ENCODE measurements at places on chromosomes 5 and 9. TPM values are rescaled to one million over a fixed set of nuclear protein-coding genes. Genes with fewer than 3 reads are reported as not detected.

Gene RUSC2
- 3.7 TPM for polyA plus RNA-seq

DNA sequence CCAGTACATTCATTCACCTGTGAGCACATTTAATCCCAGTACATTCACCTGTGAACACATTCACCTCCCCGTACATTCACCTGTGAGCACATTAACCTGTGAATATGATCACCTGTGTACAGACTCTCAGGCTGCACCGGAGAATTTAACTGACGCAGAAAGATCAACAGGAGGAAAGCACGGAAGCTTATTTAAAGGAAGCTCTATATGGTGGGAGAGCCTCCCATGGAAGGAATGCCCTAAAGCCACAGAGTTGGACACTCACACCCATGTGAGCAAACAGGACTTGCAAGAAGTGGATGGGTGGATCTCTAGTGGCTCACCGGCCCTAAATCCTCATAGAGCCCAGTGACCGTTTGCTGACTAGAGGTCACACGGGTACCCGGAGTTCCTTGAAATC lies 38.2 kb downstream of the TRIP13 start:
- no peak for DNase-seq

Gene POMT1
- 22.7 TPM for polyA plus RNA-seq

- no peak for DNase-seq
Measured at GRCh38 chr5:82537687-82538306, 259.6 kb upstream of the RPS23 start.

- DNase-seq: no peak
Measured at GRCh38 chr9:137116027-137116507, 1.5 kb upstream of the DPP7 start.

- DNase-seq: no peak
Measured at GRCh38 chr5:8840237-8840636, 705.6 kb downstream of the SEMA5A start.

Gene PCDHGB3
- polyA plus RNA-seq: 0.67 TPM

Gene IFNB1
- not detected for polyA plus RNA-seq

Gene HSPA4
- polyA plus RNA-seq: 36.6 TPM

DNA sequence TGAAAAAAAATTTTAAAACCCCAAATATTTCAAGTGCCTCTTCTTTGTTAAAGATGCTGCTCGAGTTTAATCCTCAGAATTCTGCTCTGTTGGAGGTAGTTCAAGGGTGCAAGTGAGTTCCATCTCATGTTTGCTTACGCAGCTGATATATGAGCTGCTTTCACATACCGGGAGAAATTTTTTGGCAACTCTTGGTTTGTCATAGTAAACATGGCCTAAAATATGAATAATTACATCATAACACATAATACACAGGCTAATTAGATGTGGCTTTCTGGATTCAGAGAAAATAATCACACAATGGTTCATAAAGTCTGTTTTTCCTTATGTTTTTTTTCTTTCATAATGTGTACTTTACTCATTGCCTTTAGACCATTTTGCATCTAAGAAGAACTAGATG lies 1134.1 kb downstream of the PTPRD start:
- DNase-seq: no peak

DNA sequence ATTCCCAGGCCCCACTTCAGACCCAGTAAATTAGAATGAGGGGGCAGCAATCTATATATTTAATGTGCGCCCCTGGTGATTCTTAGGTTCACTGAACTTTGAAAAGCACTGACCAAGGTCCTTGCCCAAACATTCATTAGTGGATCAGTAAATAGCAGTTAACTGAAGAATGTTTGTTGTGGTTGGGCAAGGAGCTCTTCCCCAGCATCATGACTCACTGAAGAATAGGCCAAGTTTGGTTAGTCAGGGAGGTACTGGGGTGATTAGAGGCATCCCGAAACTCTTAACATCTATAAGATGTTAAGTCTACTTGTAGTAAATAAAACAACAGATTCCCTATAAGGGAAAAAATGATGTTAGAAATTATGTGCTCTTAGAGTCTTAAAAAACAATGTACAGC lies 833 bp upstream of the MROH2B start:
- DNase-seq: no peak

DNA sequence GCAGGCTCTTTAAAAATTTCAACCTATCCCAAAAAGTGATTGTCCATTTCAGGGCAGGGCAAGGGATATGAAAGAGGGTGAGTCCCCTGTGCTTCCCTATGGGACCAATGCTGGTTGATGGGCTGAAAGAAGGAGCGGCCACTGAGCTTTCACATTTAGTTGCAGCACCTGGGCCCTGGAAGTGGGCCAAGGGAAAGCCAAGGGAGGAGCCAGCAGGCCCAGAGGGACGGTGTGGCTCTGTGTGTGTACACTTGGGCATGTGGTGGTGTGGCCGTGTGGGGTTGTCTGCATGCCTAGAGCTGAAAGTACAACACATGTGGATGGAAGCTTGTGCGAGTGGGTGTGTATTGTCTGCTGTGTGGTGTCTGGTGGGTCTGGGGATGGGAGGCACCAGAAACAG lies 14.0 kb upstream of the PSMD5 start:
- DNase-seq: no peak

Gene STKLD1
- polyA plus RNA-seq: 1.5 TPM

Gene WNT8A
- 0.04 TPM for polyA plus RNA-seq

- no peak for DNase-seq
Measured at GRCh38 chr5:170121321-170121720, 15.6 kb downstream of the FOXI1 start.

Gene ASTN2
- polyA plus RNA-seq: 5.2 TPM

GRCh38 chr5:96344678-96345577 lies 88.1 kb downstream of the PCSK1 start:
- DNase-seq: peak; percentile 64

Gene SERINC5
- polyA plus RNA-seq: 17.3 TPM

Gene ROPN1L
- 0.08 TPM for polyA plus RNA-seq

DNA sequence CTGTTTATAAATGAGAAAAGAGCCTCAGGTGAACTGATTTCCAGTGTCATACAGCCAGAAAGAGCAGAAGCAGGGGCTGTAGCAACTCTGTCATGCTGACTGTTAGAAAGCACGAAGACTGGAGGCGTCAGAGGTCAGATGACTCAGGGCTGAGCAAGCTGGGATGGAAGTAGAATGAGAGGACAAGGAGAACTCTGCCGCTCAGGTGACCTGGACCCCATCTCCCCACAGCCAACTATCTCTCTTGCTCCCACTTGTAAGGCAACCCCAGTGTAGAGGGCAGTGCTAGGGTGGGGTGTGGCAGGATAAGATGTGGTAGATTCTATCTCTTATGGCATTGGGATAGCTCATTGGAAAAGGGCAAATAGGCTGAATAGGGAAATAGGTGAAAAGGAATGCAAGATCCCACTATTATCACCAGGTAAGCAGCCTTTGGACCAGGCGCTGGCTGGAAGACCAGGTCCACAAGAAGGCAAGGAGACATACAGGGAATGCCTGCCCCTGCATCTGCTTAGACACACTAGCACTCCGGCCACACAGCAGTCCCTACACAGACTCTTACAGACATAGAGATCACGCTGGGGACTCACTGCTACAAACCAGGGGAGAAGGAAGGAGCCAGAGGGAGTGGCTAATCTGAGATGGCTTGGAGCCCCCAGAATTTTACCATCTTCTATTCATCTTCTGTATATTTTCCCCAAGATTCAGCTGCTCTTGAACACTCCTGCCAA lies 21.2 kb upstream of the LOX start:
- no peak for DNase-seq

DNA sequence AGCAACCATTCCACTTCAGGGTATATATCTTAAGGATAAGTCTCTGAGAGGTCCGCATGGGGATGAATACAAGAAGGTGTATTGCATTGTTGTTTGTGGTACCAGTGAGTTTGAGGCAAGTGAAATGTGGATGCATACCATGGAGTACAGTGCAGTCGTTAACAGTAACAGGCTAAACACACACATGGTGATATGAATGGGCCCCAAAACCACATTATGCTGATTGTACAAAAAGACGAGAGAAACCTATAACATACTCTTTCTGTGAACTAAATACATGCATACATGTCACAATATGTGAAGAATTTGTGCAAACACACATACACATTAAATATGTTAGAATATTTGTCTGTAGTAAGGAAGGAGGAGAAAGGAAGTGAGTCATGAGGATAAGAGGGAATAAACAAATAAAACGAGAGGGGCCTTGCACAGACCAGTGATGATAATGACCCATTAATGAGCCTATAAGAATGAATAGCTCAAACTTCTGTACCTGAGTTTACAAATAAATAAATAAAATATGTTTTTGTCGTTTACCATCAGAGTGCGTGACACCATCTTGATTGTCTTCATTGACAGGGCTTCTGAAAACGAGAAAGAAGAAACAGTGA lies 66.5 kb upstream of the RICTOR start:
- no peak for DNase-seq

GRCh38 chr5:113269023-113269997 lies 165.5 kb downstream of the TSSK1B start:
- DNase-seq: no peak

DNA sequence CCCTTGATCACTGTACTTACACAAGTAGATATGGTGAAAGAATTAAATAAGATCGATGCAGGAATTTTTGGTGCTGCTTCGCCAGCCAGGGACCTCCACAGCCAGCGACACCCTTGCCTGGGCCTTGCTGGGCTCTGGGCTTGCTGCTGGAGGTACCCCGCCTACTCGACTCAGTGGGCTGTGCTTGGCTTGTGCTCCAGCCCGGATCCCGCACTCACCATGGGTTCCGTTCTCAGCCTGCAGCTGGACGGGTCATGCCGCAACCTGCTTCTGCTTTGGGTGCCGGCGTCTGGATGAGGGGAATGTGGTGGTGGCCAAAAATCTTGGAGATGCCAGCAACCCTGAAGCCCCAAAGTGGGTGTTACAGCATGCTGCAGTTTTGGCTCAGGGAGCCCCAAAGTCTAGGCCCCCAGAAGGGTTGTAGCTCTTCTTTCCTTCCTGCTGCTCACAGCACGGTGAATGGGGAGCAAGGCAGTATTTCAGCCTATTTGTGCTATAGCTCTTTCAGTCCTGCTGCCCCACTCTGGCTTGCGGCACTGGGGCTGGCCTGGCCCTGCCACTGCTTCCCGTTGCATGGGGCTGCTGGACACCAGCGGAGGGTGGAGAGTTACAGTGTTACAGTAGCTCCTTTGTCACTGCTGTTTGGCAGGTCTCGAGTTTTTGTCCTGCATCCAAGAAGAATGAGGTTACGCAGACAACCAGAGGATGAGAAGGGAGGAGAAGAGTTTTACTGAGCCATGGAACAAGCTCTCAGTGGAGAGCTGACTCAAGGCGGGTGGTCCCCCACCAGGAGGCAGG lies 48.0 kb downstream of the TARS1 start:
- DNase-seq: no peak

- DNase-seq: no peak
Measured at GRCh38 chr5:61496860-61497259, 164.8 kb downstream of the ZSWIM6 start.

Gene SMARCA2
- polyA plus RNA-seq: 24.7 TPM

Gene MSMP
- 0.34 TPM for polyA plus RNA-seq

DNA sequence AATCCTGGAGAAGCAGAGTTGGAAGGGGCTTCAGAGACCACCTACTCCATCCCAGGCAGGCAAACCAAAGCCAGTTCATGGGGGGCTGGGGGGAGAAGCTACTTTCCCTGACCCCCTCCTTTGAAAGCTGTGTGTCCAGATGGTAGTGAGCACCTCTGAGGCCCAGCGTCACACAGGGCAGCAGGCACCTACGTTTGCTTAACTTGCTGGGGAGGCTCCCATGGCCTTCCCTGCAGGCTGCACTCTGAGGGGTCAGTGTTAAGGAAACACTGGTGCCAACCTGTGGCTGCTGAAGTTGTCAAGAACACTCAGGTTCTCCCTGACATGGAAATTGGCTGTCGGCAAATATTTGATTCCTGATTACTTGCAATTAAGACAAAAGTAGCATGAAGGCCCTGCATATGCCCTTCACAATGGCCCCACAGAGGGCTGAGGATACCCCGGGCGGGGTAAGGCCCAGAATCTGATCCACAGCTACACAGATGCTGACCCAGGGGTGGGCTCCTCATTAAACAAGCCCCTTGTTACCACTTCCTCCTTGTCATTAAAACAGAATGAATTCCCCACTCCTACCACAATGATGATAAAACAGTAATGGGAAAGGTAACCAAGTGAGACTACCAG lies 208.5 kb downstream of the FSTL4 start:
- DNase-seq: no peak

GRCh38 chr5:80864706-80865435 lies 95.3 kb upstream of the RASGRF2 start:
- no peak for DNase-seq

DNA sequence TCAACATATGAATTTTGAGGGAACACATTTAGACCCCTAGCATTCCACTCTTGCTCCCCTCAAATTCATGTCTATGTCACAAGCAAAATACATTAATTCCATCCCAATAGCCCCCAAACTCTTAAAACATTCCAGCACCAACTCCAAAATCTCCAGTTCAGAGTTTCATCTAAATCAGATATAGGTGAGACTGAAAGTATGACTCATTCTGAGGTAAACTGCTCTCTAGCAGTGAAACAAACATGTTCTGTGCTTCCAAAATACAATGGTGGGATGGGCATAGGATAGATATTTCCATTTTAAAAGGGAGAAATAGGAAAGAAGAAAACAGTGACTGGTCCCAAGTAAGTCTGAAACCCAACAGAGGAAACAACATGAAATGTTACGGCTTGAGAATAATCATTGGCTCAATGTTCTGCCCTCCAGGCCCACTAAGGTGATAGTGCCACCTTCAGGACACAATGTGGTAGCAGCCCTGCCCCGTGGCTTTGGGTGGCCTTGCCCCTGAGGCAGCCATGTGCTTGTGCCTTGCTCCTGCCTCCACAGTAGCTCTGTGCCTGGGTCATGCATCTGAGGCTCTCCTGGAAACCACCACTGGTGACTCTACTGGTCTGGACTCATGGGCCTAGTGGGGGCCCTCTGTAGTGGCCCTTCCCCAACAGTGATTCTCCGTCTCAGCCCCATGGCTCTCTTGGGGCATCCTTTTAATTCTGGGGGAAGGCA lies 36.4 kb upstream of the IPPK start:
- DNase-seq: peak; percentile 35

Gene TNFSF8
- polyA plus RNA-seq: not detected

DNA sequence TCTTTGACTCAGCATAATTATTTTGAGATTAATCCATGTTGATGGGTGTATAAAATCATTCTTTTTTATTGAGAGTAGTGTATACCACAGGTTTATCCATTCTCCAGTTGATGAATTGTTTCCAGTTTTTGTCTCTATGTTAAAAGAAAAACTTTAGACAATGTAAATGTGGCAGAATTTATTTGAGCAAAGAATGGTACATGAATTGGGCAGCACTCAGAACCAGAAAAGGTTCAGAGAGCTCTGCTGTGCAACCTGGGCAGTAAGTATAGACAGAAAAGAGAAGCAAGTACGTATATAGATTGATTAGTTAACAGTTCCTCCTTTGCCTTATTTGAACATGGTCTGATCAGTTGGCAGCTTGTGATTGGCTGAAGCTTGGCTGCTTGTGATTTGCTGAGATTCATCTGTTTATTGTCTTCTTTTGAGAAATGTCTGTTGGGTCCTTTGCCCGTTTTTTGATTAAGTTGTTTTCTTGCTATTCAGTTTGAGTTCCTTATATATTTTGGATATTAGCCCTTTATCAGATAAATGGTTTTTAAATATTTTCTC lies 41.4 kb downstream of the CDC42SE2 start:
- DNase-seq: no peak
